ENCODE measurements at places on chromosomes 2 and 18.

DNA sequence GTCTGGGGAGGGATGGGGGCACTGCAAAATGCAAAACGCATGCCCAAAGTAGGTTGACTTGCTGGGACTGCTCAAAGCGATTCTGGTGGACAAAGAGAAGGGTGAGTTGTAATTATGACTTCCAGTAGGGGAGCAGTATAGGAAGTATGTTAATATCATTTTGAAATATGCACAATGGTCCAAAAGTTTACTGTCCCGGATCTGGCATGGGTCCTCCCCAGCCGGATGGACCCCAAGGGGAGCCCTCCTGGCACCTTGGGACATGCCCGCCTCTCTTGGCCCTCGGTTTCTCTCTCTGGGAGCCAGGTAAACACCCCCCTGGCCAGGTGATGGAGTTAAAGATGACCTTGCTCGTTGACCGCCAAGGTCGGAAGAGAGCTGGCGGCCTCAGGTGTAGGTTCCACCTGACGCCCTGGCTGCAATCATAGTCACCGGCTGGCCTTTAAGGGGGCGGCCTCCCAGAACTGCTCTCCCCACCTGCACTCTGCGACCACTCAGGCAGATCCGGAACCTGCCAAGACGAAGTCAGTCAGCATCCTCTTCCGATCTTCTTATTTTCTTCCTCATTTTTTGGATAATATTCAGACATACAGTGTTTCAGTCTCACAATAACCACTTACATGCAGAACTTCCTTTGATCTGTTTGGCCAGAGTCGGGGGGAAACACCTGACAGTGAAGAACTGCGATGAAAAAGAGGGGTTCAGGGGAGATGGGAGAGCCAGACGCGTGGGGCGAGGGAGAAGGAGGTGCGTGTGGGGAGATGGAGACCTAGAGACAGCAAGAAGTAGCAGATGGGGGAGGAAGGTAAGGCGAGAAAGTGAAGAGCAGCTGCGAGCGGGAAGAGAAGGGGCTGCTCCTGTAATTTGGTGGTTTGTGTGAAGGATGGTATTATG lies 148.3 kb downstream of the MEIS1 start:
- DNase-seq: no peak

DNA sequence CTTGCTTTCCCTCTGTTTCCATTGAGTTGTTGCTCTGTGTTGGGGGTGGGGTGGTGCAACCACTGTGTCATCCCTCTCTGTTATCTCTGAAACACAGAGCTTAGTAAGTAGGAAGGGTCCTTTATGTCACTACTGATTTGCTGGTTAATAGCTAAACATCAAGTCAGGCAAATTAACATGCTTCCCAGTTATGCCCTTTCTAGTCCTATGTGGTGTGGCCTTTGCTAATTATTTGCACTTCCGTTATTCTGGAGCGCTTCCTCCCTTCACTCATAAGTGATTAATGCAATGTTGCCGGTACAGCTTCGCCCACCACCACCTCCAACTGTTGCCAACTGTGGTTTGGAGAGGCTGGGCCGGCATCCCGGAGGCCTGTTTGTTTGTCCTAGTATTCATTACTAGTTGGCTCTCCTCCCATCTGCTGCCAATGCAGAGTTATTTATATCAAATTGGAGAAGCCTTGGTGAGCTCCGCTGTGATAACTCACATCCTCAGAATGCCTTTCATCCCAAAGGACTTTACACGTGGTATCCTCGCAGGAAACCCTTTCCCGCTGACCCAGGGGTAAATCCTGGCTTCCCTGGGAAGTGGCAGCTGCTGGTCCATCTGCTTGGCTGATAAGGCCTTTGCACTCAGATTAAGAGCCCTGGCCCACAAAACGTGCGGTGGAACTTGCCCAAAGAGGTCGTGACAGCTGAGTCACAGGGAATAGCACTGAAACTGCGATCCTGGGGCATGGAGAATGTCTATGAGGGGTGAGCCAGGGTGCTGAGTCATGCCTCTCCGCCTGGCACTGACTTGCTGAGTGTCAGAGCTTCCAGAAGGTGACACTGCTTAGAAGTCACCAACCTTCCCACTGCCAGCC lies 72.0 kb upstream of the ZCCHC2 start:
- DNase-seq: peak; percentile 15

GRCh38 chr2:227267410-227268115 lies 57.5 kb upstream of the MFF start:
- DNase-seq: no peak

GRCh38 chr2:121273116-121273515 lies 11.9 kb downstream of the TFCP2L1 start:
- DNase-seq: no peak

- DNase-seq: no peak
Measured at GRCh38 chr2:11726384-11726783, 20.0 kb upstream of the LPIN1 start.

DNA sequence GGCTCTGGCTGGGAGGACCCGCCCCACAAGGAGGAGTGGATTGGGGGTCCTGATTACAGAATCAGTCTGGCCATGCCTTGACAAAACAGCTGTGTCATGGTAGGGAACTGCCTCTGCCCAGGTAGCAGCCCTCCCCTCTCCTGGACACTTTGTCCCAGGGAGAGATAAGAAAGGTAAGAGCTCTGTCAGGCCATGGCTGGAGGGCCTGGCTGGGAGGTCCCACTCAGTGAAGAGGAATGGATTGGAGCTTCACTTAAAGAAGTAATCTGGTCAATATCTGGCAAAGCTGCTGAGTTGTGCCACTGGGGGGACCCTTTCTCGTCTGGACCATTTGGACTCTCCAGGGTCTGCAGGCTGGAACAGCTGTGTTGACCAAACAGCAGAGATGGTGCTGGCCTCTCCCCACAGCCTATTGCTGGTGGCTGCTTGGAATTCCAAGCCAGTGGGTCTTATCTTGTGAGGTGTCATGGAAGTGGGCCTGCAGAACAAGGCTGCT lies 75.4 kb downstream of the EPC2 start:
- DNase-seq: no peak

DNA sequence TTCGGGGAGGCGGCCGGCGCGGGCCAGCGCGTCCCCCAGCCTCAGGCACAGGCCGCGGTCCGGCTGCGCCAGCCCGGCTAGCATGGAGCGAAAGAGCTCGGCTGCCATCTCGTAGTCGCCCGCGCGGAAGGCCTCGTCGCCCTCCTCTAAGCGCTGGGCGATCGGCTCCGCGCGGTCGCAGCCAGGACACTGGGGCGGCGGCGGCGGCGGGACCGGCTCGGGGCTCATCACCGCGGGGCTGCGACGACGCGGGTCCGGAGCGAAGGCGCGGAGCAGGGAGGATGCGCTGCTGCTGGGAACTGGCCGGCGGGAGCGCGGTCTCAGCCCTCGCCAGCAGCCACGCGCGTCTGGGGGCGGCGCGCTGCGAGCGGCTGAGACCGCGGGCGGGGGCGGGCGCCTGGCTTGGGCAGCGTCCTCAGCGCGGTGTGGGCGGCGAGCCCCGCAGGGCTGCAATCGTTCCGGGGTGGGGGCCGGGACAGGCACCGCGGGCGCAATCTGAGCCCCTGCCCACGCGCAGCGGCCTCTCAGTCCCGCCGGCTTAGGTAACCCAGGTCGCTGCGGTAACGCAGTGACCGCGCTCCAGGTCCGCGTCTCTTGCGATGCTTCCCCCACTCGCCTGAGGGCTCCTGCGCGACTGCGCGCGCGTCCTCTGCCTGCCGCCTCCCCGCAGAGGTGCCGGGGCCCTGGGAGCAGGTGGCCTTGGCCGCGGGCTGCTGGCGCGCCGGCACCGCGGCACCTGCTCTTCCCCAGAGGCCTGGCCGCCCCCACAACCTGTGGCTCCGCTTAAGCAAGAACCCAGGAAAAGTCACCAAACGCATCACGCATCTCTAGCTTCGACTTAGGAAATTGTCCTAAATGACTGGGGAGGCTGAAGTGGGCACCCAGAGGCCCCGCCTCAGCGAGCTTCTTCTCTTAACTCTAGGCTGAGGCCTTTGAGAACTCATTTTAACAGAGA lies at the start of gene LONRF2:
LONRF2 (minus strand) TSS at position 636 of the 955 bp plus-strand sequence; CDS start at position 228, 408 bp downstream.
- peak; percentile 61 for DNase-seq

GRCh38 chr2:172430027-172430426 lies 2.6 kb downstream of the ITGA6 start:
- DNase-seq: no peak

DNA sequence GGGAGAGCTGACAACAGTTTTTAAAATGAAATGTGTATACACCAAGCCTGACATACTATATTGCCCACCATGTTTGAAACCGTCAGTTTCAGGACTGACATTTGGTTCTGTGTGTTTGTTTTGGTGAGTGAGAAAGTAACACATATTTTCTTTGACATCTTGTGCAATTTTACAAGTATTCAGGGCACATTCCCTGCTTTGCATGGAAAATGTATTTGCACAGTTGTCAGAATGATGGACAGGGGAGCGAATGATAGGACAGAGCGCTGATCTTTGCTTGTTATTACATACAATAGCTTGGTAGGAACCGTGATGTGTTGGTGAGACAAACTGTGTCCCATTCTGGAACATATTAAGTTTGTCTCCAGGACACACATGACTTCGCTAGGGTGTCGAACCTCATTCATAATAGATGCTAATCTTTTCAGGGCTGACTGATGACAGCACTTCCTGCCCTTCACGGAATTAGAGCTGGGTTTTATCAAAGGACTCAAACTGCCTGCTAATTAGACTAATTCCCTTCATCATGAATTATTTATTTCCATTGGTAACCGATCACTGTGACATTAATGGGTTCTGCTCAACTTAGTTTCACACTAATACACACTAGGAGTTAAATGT lies 158.5 kb downstream of the CDCA7 start:
- no peak for DNase-seq

GRCh38 chr2:207692206-207693065 lies 19.0 kb upstream of the CCNYL1 start:
- peak; percentile 29 for DNase-seq

DNA sequence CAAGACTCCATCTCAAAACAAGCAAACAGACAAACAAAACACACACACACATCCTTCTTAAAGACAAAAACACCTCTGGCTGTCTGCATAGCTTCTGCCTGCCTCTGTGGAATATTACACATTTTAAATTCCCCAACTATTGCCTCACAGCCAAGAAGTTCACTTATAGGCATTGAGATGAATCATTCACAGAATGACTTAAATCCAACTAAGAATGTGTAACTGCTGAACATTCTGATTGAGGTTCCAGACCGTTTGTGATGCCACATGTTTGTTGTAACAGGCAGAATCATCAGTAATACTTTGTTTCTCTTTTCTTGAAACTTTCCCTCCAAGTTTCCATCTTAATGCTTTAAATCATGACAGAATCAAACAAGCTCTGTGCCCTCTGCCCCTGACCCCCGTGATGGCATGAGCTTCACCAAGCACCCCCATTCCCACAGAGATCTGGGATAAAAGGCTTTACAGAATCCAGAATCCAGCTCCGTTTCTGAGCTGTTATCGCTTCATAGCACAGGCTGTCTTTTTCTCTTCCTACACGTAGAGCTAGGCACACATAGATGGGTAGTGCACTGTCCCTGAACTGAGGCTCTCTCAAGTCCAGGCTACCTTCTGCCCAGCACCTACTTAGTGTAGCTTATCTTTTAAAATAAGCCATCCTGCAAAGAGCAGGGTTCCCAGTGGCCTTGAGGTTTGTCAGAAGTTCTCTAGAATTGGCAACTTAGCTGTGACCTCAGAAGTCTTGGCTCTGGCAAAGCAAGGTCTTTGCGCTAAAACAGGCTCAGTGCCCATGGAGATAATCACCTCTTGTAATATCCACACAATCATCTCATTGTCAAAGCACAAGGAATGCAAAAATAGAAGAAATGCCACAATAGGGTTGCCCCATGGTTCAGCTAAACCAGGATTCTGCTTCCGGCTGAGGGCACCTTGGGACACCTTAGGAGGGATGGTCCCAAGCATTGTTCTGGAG lies 32.9 kb downstream of the EPAS1 start:
- DNase-seq: no peak

DNA sequence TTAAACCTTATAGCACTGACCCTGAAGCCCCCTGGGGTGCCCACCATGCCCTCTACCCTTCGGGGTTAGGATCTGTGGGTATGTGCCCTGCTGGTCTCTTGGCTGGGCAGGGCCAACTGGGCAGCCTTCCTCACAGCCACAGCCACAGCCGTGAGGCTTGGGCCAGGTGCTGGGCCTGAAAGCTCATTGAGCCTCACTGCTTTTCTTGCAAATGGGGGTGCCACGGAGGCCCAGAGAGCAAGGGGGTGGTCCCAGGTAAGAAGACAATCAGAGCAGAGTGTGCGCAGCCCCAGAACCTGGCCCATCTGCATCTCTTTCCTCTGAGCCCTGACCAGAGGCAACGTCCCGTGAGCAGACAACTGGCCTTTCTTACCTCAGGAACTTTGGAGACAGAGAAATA lies 34.7 kb downstream of the KCNF1 start:
- peak; percentile 51 for DNase-seq

- no peak for DNase-seq
Measured at GRCh38 chr2:161972866-161973265, 101.1 kb downstream of the DPP4 start.

DNA sequence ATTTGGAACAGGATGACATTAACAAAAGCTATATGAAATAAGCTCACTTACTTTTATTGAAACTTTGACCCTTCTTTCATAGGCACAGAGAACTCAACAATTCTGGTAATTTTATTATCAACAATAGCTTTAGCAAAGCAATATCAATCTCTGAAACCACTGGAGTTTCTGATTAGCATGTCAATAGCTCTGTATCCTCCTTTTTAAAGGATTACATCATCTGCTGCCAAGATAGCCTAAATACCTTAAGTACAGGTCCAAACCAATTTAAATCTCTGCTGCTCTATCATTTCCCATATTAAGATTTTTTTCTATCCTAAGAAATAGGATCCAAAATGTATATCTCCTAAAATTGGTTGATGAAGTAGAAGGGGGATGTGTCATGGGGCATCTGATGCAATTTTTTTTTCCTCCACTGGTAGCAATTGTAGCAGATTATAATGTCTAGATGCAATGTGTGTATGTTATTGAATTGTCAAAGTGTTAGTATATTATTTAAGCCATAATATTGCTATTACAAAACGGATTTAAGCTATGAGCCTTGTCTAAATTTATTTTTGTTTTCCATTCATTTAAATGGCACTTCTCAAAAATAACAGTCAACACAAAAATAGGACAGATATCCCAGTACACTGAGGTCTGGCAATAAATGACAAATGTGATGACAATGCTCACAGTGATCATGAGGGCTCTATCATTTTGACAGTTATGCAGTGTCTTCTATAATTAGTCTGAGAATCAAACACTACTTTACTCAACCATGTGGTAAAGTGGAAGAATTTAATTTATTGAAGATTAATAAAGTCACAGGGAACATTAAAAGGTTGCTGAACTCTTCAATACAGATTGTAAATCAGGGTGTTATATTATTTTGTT lies 328.4 kb downstream of the CDH7 start:
- DNase-seq: no peak

- DNase-seq: no peak
Measured at GRCh38 chr18:68568364-68569155, 146.3 kb downstream of the TMX3 start.

DNA sequence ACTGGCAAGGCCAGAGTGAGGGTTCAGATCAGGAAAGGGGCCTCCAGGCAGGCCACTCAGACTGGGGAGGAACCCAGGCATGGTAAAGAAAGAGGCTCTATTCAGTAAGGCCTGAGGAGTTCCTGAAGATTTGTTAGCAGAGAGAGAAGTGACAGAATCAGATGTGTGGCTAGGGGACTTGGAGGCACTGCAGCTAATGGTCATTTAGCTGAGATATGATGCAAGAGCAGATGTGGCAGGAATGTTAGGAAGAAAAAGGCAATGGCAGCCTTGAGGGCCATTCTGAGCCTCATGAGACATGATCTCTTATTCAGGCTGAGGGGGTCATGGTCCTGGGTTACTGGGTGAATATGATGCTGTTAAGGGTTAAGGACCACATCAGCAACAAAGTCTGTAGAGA lies 73.4 kb downstream of the CCDC93 start:
- no peak for DNase-seq

GRCh38 chr18:40210696-40211095 lies 1744.3 kb upstream of the PIK3C3 start:
- DNase-seq: no peak

Data from posterior cingulate gyrus (tissue), 11 donors.